Naive thymus-derived CD4-positive, alpha-beta T cell (primary cell): ENCODE measurements at places on chromosomes 2 and 18. TPM values are rescaled to one million over a fixed set of nuclear protein-coding genes. Genes with fewer than 3 reads are reported as not detected.

Gene ACMSD
- not detected in 2 replicates for total RNA-seq

Gene CASP10
- total RNA-seq, result 40.8 TPM

Gene SLC5A7
- total RNA-seq, result not detected

Gene NOL4
- not detected for total RNA-seq

DNA sequence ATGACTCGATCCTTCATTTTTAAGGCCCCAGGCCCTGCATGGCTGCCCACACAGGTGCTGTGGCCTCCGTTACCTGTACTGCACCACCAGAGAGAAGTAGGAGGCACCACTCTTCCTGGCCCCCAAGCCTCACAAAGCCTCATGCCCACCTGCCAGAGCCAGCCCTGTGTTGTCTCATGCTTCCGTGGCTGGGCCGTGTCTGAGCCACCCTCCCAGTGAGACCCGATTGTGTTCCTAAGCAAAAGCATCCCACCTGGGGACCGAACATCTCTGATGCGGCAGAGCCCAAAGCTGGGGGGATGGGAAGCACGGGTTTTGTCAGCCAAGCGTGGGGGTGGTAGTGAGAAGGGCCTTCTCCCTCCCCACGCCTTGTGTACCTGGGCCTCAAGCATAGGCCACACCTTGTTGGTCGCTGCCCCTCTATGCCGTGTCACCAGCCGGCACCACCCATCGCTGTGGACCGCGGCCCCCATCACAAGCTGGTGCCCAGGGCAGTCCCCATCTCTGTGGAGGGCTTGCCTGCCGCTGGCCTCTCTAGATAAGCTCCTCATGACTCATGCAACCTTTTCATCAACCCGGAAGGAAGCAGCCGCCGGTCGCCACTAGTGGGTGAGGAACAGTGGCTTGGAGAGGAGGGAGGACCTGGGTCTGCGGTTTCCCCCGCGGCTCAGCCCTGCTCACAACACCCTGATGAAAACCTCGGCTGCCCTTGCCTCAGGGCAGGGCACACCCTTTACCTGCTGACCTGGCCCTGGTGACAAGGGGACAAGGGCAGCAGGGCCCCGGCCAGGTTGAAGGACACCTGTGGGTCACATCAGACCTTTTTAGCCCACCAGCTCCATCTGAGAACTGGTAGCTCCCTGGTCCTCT, 2.7 kb upstream of the RNPEPL1 start:
- H3K36me3 ChIP-seq, result no peaks in the 10 kb centered on the region
- peak overlapping the region; percentile 73 for H3K27ac ChIP-seq
- H3K4me3 ChIP-seq, result peak overlapping the region; percentile 82
- H3K27me3 ChIP-seq, result no peaks in the 10 kb centered on the region

- no peak overlapping the region for H3K4me3 ChIP-seq
- no peaks in the 10 kb centered on the region for H3K27me3 ChIP-seq
- no peak overlapping the region for H3K27ac ChIP-seq
- no peak for DNase-seq
- no peaks in the 10 kb centered on the region for H3K4me1 ChIP-seq
- H3K36me3 ChIP-seq, result peaks cover 3% of the 10 kb centered on the region
These were observed 50.4 kb downstream of the VRK2 start for GRCh38 chr2:58097025-58097424.

DNA sequence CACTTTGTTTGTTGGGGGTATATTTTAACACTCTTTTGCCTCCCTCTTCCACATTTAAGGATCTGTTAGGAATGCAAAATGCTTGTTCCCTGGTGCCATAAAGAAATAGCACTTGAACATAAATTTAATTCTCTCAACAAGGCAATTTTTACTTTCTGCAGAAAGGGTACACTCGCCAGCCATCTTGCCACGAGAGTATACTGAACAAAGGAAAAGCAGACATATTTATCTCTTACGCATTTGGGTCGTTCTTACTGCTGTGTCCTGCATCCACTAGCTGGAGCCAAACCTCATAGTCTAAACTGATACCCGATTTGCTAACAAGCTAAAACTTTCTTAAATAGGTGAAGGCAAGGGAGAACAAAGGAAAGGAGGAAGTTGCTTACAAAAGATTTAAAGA, 129.5 kb downstream of the B3GNT2 start:
- no peaks in the 10 kb centered on the region for H3K36me3 ChIP-seq
- DNase-seq, result no peak
- no peak overlapping the region for H3K4me3 ChIP-seq
- no peaks in the 10 kb centered on the region for H3K4me1 ChIP-seq
- H3K27me3 ChIP-seq, result no peaks in the 10 kb centered on the region
